ENCODE measurements at places on chromosomes 6 and 20.

GRCh38 chr20:14951105-14951504 lies 613.7 kb upstream of the FLRT3 start:
- DNase-seq = no peak

DNA sequence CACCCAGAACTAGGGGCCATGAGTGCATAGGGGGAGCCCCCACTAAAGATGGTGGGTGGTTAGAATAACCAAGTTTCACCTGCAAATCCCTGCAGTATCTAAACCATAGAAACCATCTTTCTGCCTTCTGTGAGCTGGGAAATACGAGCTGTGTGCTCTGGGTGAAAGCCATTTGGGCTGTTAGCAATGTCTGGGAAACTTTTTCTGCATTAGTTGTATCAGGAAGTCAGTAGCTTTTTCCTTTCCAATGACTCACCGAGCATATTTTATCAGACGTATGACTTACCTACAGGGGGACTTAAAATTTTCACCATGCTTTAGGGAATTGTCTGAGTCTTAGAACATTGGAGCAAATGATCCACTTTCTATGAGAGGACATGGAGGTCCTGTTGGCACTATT lies 584.0 kb downstream of the QKI start:
- DNase-seq = no peak

GRCh38 chr6:130967502-130968445 lies 95.3 kb downstream of the EPB41L2 start:
- DNase-seq = no peak

DNA sequence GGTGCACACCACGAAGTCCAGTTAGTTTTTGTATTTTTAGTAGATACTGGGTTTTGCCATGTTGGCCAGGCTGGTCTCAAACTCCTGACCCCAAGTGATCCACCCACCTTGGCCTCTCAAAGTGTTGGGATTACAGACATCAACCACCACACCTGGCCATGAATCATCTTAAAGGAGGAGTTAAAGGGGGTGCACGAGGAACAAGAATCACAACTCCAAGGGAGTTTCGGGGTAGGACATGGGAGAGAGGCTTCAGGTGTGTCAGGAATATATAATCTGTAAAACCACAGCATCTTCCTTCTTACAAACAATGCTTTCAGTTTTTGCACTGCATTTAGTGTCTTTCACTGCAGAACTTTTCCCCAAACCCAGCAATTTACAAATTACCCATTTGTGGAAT lies 137.4 kb upstream of the SGK1 start:
- no peak for DNase-seq

DNA sequence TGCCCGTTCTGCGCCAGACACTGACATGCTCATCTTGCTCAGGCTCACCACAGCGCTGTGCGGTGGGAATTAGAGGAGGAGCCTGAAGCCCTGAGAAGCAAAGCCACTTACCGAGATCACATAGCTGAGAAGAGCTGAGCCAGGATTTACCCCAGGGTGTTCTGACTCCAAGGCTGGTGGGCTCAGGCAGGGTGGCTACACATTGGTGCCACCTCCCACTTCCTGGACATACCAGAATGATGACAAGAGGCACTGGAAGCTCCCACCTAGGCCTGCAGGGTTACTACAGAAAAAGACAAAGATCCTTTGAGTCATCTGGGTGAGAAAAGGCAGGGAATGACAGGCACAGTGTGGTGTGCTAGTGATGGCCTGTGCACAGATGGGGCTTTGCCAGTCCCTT lies 24.4 kb upstream of the FKBP1A start:
- no peak for DNase-seq

DNA sequence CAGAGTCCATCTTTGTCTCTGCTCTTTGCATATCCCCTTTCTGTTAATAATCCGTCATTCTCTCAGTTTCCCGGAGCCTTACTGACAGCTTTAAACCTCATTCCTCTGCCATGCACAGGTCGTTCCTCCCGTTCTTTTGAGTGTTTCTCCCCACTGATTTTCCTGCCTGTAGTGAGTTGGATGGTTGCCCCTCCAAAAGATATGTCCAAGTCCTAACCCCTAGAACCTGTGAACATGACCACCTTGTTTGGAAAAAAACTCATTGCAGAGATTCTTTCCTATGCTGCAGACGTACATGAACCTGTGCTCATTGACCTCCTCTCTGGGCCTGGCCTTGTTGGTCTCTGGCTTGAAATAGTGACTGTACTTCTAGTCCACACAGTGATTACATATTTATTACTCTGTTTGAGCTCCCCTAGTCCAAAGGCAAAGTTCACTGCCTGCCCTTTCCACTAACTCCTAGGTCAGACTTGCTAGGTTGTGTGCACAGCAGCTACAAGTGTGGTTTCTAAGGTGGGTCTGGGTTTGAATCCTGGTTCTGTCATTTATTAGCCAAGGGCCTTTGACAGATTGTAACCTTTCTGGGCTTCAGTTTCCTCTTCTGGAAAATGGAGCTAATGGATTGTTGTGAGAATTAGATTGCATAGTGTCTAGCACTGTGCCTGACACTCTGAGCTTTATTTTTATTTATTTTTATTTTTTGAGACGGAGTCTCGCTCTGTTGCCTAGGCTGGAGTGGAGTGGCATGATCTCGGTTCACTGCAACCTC lies 29.3 kb downstream of the PPARD start:
- DNase-seq = no peak

GRCh38 chr6:139313229-139313628 lies 21.4 kb upstream of the TXLNB start:
- no peak for DNase-seq

- no peak for DNase-seq
Observed at GRCh38 chr6:163776196-163776905, 361.8 kb downstream of the QKI start.

GRCh38 chr6:55410674-55411073 lies 83.4 kb downstream of the GFRAL start:
- no peak for DNase-seq

GRCh38 chr6:56866917-56867522 lies 87.9 kb upstream of the BEND6 start:
- no peak for DNase-seq
